ENCODE measurements at places on chromosomes 5 and 9. TPM values are rescaled to one million over a fixed set of nuclear protein-coding genes. Genes with fewer than 3 reads are reported as not detected.
A peak's percentile ranks its signal among the peaks of the same experiment; 100 is the strongest.

- no peak for DNase-seq
Measured at GRCh38 chr5:100537946-100538345, 2.8 kb downstream of the FAM174A start.

DNA sequence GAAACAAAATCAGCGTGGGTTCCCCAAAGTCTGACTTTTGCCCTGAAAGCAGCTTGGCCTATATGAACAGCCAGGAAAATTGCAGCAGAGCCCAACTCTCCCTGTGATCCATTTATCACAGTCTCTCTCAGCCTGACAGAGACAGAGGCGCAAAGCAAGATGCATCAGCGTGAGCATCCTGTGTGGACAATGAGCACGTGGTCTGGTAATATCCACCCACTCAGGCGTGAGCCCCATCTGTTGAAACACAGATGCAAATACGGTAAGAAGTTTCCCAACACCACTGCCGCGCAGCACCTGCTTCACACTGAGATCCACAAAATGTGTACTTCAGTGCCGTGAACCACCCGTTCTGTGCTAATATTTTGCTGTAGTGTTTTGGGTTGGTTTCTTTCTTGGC is 114.6 kb downstream of the MRPL36 start:
- DNase-seq, result no peak

DNA sequence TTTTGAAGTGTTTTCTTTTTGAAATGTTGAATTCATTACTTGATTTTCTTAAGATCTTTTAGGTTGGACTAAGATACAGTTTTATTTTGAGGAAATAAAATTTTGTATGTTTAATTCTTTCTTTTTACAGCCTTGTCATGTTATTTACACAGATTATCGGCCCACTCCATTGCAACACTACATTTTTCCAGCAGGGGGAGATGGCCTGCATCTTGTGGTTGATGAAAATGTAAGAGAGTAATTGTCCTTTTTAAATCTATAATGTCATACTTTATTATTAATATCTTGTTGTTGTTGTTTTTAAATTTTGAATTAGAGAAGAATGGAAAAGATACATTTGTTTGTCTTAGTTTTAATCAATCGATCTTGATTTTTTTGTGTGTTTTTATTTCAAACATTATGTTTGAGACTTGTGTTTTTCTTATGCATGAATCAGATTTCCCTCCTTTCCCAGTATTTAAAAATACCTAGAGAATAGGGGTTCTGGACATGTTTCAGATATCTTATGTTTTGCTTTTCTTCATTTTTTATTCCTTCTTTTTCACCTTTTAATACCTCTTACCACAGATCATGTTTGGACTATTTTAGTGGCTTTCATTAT is 36.7 kb downstream of the MTREX start:
- DNase-seq, result peak; percentile 38

GRCh38 chr5:177362610-177363507 is 5.1 kb downstream of the RGS14 start:
- DNase-seq, result no peak

DNA sequence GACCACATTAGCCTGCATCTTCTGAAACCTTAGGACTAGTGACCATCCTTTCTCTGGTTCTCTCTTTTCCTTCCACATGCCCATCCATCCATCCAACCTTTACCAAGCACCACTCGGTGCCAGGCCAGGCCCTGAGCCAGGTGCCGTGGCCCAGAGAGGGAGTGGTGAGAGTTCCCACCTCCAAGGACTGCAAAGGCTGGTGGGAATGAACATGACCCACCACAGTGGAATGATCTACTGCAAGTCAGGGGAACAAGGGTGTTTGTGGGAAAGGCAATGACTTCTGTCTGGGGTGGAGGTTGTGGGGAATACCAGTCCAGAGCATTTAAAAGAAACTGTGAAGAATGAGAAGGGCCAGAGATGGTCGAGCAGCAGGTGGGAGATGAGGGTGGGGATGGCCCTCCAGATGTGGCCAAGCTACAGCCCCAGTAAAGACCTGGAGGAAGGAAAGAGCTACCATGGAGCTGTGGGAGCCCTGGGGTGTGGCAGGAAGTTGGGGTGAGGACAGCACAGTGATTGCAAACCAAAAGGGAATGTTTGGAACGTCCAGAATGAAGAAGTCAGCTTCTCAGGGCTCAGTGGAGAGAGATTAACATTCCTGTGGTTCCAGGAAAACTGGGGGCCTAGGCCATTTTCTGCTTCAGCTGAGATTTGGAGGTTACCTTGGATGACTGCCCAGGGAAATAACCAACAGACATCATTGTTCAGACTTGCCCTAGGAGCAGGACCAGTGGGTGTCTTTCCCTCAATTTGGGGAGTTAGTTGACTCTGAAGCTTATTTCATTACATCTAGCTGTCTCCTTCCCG is 30.7 kb upstream of the CORO2A start:
- DNase-seq, result no peak

DNA sequence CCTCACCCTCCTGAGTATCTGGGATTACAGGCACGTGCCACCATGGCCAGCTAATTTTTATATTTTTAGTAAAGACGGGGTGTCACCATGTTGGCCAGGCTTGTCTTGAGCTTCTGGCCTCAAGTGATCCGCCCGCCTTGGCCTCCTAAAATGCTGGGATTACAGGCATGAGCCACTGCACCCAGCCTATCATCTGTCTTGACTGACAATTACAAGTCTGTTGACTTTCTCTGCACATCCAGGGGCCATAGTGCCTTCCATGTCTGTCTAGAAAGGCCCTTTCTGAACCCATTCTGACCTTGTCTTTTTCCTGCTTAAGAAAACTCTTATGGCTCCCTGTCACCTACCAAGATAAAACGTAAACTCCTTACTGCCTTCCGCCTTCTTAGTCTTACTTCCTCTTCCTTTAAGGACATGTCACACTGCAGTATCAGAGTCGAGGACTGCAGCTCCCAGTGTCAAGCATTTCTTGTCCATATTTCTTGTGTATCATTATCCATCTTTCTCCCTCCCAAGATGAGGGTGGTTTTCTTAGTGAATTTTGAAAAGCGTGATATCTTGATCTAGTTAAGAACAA is 49.9 kb upstream of the SHB start:
- no peak for DNase-seq

DNA sequence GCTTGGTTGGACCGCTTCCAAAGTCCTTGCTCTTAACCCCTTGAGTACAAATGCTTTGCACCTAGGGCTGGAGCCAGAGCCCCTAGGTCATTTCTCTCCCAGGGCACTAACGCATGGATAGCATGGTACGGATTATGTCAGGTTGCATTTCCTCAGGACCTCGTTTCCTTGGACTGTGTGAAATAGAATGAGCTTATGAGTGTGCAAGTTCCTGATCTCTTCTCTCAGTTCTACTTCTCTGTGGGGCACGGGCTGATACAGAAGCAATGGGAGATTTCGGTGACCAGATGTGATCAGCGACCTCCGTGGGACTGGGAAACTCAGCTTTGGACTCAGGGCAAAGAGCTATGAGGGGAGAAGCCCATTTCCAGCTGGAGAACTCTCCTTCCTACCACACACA is 14.2 kb downstream of the SPARC start:
- no peak for DNase-seq

DNA sequence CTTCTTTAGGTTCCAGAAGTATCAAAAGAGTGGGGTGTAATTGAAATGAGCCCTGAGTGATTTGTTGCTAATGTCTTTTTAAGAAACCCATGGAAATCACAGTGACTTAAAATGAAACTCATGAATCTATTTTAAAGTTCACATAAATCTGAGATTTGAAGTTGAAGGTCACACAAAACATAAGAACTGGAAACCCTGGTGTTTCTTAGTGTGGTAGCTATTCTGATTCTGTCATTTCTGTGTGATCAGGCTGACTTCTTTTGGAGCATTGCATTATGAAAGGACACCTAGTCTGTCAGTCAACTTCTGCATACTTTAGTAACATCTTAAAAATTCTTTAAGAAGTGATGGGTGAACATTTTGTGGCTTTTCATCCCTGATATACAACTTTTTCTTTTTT is 448.8 kb downstream of the TLE4 start:
- no peak for DNase-seq

- no peak for DNase-seq
Measured at GRCh38 chr9:129822898-129823541, 916 bp downstream of the TOR1A start.

DNA sequence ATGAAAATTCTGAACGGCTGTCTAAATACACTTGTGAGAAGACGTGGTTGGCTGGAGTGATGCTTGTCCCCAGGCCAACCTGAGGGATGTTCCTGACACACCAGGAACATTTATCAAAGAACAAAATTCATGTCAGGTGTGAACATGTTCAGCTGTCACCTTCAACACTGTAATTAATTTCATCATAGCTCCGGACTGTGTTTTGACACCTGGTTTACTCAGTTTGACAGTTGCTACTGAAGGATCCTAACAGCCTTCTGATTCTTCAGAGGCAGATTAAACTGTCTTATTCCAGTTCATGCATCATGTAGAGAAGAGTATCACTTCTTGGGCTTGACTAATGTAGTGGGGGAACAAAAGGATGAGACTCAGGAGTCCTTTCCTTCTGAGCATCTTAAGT is 134.1 kb downstream of the NPR3 start:
- no peak for DNase-seq

- DNase-seq, result peak; percentile 62
Measured at GRCh38 chr9:105438141-105438806, 9.6 kb upstream of the FSD1L start.

DNA sequence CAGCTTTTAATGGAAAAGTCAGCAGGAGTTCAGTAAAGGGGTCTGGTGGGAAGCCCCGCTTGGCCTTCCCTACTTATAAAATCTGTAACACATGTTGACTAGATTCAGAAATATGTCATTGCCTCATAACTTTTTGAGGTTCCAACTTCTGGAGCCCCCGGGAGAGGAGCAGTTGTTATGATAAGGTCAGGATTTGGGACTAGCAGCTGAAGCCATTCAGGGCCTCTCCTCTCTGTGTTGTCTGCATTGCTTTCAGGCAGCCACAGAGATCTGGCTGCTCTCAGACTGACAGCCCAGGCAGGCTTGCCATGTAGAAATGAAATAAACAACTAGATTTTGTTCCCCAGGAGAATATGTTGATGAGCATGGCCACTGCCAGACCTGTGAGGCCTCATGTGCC is 167.1 kb downstream of the RFK start:
- no peak for DNase-seq

DNA sequence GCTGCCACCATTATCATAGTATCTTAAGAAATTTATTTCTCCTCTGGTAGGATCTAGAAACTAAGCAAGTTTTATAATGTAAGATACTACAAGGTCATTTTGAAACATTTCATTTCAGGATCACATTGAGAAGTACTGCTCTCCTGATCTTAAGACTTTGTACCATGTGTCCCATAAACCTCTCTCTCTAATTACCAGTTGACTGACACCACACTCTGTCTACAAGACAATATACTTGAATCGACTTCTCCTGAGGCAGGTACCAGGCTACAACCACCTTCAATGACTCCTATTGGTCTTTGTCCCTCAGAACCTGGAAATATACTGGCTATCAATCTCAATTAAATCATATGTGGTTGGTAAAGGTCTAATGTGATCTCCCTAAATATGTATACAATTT is 597.0 kb downstream of the PTPRD start:
- DNase-seq, result no peak

DNA sequence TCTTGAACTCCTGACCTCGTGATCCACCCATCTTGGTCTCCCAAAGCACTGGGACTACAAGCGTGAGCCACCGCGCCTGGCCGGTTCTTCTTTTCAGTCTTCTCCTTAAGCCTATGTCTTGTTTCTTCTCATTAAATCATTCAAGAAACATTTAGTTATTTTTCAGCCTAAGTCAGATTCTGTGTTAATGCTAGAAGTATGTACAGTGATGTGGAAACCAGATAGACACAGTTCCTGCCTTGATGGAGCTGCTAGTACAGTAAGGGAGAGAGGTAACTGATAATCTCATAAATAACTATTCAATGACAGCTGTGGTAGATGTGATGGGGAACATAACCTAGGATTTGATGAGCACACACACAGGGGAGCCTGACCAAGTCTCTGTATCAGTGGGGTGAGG is 46.3 kb upstream of the NR3C1 start:
- no peak for DNase-seq

DNA sequence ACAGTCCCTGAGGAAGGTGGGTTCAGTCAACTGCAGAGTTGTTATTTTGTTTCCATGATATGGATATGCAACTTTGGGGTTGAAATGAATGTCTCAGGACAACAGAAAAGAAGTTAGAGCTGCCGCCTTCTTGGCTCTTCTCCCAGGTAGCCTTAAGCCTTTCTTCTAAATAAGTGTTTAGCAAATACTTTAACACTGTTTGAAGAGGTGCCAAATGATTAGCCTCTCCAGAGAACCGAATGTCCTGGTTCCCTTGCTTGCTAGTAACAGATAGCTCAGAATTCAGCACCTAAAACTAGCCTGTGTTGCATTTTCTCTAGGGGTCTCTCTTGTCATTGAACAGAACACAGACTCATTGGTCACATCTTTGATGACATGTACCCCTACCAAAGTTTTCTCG is 127.7 kb upstream of the PIK3R1 start:
- no peak for DNase-seq

- no peak for DNase-seq
Measured at GRCh38 chr9:132494857-132495256, 84.8 kb downstream of the CFAP77 start.

- no peak for DNase-seq
Measured at GRCh38 chr5:38994324-38994927, 79.8 kb downstream of the RICTOR start.

DNA sequence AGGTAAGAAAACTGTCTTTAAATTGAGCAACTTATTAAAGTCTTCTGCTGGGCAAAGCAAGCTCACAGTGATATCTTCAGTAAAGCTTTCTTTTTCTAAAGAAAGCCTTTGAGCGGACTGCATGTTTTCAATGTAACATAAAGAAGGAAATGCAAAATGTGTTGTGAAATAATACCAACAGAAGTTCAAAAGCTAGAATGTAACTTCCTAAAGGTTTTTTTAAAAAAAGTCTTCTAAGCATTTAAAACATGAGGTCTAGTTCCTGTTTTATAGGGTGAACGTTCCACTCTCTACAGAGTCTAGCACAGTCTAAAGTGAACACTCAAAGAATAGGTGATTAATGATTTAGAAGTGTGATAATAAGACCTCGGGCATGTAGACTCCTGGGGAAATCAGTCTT is 62.9 kb downstream of the DENND1A start:
- no peak for DNase-seq

The ATOSB gene
- polyA plus RNA-seq, result 14.8 TPM

The CCL19 gene
- not detected for polyA plus RNA-seq

The NACC2 gene
- 8.7 TPM for polyA plus RNA-seq

The WDR38 gene
- polyA plus RNA-seq, result 0.48 TPM

The C1QTNF3 gene
- 54.3 TPM for polyA plus RNA-seq

The UGT3A1 gene
- polyA plus RNA-seq, result 134 TPM

The PRDM9 gene
- polyA plus RNA-seq, result not detected
